ENCODE measurements at places on chromosomes 6 and 20. TPM values are rescaled to one million over a fixed set of nuclear protein-coding genes. Genes with fewer than 3 reads are reported as not detected.
A peak's percentile ranks its signal among the peaks of the same experiment; 100 is the strongest.

- DNase-seq, result no peak
Measured at GRCh38 chr20:16955971-16956370, 207.8 kb downstream of the OTOR start.

DNA sequence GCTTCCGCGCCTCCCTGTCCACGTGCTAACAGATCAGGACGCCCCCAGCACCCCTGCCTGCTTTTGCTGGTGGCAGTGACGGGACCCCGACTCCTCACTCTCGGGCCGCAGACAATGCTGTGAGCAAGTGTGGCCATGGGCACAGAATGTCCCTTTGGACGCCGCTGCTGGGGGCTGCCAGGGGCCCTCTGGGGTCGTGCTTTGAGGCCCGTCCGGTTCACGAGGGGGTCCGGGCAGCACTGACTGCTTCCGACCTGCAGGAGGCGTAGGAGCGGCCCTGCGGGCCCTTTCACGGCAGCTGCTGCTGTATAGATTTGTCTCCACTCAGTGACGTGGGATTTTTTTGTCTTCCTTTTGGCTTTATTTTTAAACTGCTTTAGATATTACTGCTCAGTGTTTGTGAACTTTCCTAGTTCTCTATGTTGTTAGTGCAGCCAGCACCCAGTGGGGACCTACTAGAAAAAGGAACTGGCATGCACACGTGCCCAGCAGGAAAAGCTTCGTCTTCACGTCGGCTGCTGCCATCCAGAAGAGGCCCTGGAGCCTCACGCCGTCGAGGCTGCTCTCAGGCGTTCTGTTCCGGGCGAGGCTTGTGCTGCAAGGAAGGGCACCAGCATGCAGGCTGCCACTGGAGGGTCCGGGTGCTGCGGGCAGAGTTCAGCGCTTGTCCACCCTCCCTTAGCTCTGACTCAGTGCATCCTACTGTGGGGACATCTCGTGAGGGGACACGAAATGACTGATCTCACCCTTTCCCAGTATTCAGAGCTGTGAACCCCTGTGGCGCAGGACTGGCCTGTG is 21.7 kb downstream of the UCKL1 start:
- DNase-seq, result no peak

DNA sequence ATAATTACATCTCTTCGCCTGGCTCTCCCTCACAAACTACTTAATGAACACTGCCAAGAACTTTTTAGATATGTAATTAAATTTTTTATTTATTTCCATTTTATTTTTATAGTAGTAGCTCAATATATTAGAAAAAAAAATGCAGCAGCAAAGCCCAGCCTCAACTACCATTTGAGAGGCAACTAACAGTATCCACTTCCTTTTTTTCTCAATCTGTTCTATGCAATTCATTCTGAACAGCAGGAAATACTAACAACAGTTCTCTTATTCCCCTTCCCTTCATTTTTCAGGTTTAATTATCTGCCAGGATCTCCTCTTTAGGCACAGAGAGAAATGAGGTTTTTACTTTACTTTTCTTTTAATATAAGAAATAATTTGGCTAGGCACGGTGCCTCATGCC is 112.7 kb downstream of the ZNF217 start:
- no peak for DNase-seq

DNA sequence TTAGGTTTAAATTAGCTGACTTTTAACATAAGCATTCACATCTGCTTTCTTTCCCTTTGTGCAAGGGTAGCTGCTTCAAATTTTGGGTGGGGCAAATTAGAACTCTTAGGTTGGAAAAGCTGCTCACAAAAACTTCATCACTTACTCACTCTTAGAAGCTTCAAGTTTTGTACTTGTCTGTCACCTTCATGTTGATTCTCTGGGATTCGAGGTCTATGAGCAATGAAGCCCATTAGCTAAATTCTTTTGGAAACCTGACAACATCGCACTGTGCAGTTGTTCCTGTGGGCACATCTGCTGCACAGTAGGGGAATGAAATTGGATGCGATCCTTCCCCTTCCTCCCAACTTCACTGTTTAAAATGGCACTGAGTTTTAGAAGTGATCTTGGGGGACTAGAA is 156.1 kb downstream of the UBE3D start:
- no peak for DNase-seq

DNA sequence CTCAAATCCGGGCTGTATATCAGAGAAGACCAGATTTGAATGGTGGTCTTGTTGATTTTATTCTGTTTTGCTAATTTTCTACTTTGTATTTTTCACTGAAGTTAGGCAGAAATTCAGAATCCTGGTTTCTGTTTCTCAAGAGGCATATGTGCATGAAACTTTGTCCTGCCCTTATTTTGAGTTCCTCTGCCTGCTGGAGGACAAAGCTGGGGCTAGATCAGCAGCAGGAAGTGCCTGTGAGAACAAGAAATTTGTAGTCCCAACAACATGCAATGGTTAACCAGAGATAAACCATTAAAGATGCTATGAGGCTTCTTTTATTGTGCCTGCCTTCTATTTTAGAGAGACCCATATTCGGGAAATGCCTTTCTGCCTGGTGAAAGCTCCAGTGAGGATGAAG is 37.1 kb downstream of the BEND6 start:
- no peak for DNase-seq

DNA sequence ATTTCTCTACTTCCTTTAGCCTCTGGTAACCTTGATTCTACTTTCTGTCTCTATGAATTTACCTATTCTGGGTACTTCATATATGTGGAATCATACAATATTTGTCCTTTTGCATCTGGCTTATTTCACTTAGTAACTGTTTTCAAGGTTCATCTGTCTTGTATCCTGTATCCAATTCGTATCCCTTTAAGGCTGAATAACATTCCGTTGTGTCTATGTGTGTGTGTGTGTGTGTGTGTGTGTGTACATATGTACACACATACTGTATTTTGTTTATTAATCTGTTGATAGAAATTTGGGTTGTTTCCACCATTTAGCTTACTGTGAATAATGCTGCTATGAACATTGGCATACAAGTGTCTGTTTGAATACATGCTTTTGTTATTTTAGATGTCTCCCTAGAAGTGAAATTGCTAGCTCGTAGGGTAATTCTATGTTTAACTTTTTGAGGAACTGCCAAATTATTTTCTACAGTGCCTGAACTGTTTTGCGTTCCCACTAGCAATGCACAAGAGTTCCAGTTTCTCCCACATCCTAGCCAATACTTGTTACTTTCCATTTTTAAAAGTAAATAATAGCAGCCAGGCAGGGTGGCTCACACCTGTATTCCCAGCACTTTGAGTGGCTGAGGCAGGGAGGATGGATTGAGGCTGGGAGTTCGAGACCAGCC is 17.7 kb downstream of the SENP6 start:
- DNase-seq, result peak; percentile 22

DNA sequence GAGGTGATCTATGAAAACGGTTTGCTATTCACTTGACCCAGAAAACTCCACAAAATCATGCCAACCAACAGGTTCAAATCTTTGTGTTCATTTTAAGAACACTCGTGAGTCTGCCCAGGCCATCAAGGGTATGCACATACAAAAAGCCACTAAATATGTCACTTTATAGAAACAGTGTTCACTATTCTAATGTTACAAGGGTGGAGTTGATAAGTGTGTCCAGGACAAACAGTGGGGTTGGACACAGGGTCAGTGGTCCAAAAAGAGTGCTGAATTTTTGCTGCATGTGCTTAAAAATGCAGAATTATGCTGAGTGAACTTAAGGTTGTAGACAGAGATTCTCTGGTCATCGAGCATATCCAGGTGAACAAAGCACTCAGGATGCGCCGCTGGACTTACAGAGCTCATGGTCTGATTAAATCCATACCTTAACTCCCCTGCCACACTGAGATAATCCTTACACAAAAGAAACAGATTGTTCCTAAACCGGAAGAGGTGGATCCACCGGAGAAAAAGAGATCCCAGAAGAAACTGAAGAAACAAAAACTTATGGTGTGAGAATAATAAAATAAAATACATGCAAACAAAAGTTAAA is 23.5 kb downstream of the KIAA0408 start:
- DNase-seq, result no peak

Gene XRN2
- 70.8 TPM for total RNA-seq

Gene WFDC5
- not detected for total RNA-seq
